Esophagus squamous epithelium (tissue), 5 donors: ENCODE measurements at places on chromosomes 6 and 20.

GRCh38 chr6:51336185-51336584 lies 517.5 kb downstream of the TFAP2B start:
- H3K27ac ChIP-seq: no peak overlapping the region
- H3K27me3 ChIP-seq: no peaks in the 10 kb centered on the region

GRCh38 chr6:24802271-24803059 lies 3.7 kb upstream of the ARMH2 start:
- no peaks in the 10 kb centered on the region for H3K36me3 ChIP-seq
- no peak overlapping the region for H3K4me3 ChIP-seq
- H3K27me3 ChIP-seq: no peaks in the 10 kb centered on the region

DNA sequence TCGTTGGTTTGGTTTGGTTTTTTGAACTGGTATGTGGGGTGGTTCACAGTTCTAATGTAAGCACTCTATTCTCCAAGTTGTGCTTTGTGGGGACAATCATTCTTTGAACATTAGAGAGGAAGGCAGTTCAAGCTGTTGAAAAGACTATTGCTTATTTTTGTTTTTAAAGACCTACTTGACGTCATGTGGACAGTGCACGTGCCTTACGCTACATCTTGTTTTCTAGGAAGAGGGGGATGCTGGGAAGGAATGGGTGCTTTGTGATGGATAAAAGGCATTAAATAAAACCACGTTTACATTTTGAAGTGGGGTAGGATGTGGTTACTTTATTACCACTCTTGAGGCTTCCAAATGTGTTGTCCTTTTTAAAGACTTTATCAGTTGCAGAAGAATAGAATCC lies 168.0 kb downstream of the ZMYND8 start:
- H3K4me1 ChIP-seq: peaks cover 4% of the 10 kb centered on the region
- DNase-seq: no peak
- H3K27me3 ChIP-seq: no peaks in the 10 kb centered on the region
- H3K36me3 ChIP-seq: no peaks in the 10 kb centered on the region
- no peak overlapping the region for H3K27ac ChIP-seq

DNA sequence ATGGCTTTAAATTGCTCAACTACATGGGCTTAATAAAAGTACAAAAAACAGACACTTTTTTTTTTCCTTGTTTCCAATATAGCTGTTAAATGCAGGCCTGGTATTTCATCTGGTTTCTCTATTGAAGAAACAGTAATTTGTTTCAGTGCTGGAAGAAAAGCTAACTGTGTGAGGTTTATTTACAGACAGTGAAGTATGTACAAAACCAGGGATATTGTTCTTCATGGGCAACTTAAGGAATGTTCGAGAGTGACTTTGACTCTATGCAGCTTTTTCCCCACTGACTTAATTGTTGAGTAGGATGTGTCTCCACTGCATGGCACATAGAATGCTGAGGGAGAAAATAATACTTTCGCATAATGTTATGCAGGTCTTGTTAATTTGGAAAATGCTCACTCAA lies 31.0 kb upstream of the PRL start:
- no peak overlapping the region for H3K27ac ChIP-seq
- H3K27me3 ChIP-seq: no peaks in the 10 kb centered on the region
- no peak for DNase-seq
- H3K4me3 ChIP-seq: no peak overlapping the region
- no peaks in the 10 kb centered on the region for H3K36me3 ChIP-seq

GRCh38 chr6:33732817-33733708 lies 13.6 kb downstream of the IP6K3 start:
- H3K4me3 ChIP-seq: no peak overlapping the region
- H3K36me3 ChIP-seq: no peaks in the 10 kb centered on the region
- peak overlapping the region; percentile 32 for H3K27ac ChIP-seq
- H3K27me3 ChIP-seq: no peaks in the 10 kb centered on the region
- DNase-seq: no peak

DNA sequence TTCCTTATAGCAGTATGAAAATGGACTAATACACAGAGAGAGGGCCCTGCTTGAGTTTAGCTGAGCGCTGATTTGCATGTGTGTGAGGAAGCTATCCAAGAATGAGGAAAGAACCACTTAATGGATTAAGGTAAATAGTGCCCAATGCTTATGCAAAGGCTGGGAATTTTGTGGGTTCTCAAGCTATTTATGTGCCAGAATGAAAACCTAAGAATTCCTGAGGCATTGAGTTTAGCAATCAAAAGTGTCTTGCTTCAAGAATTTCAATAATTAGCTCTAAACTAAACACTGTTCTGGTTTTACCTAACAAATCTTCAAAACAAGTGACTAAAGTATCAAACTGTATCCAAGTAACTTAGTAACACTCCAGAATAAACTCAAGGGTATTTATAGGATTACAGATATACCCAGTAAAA lies 7.0 kb upstream of the OR14J1 start:
- no peak for DNase-seq
- no peaks in the 10 kb centered on the region for H3K27me3 ChIP-seq
- no peak overlapping the region for H3K4me3 ChIP-seq

GRCh38 chr6:89707766-89708165 lies 69.2 kb upstream of the LYRM2 start:
- H3K36me3 ChIP-seq: peaks cover 3% of the 10 kb centered on the region
- no peaks in the 10 kb centered on the region for H3K27me3 ChIP-seq
- no peaks in the 10 kb centered on the region for H3K4me1 ChIP-seq
- DNase-seq: no peak
- H3K4me3 ChIP-seq: no peak overlapping the region
- H3K27ac ChIP-seq: no peak overlapping the region

- no peak for DNase-seq
- no peak overlapping the region for H3K27ac ChIP-seq
- no peaks in the 10 kb centered on the region for H3K4me1 ChIP-seq
- no peak overlapping the region for H3K4me3 ChIP-seq
- no peaks in the 10 kb centered on the region for H3K27me3 ChIP-seq
- H3K36me3 ChIP-seq: no peaks in the 10 kb centered on the region
Measured at GRCh38 chr6:133130863-133131262, 110.3 kb upstream of the EYA4 start.
